ENCODE measurements at places on chromosomes 5 and 9.

GRCh38 chr5:138700581-138701362 lies 52.5 kb upstream of the CTNNA1 start:
- no peak for DNase-seq

DNA sequence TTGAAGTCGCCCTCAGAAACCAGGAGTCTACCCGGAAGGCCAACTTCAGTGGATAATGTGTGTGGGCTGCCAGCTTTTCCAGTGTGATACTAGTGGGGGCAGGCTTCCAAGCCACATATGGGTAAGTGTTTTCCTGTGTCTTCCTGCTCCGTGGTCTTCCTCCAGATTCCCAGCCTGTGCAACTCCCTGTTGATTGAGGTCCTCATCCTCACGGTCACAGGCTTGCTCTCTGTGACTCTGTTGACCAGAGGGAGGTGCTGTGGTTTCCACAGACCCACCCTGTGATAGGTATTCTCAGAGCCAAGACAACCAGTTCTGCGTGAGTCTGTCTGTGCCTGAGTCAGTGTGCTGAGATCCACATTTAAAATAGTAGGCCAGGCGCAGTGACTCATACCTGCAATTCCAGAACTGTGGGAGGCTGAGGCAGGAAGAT lies 388.0 kb upstream of the IRX2 start:
- no peak for DNase-seq

GRCh38 chr5:67301285-67301903 lies 104.8 kb upstream of the CD180 start:
- no peak for DNase-seq

- DNase-seq = no peak
These were observed 116.7 kb upstream of the NEK6 start for GRCh38 chr9:124140941-124141568.

GRCh38 chr5:103424026-103424425 lies 138.6 kb downstream of the NUDT12 start:
- DNase-seq = no peak

DNA sequence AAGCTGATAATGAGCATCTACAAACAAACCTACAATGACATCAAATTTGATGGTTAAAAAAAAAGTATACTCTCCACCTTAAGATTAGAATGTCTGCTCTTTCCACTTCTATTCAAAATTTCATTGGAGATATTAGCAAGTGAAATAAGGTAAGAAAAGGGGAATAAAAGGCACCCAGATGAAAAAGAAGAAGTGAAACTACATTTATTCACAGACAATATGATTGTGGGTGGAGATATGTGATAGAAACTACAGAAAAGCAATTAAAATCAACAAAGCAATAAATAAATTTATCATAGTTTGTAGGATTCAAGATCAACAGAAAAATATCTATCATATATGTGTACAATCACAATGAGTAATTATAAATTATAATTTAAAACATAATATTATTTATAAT lies 395.1 kb upstream of the CCNH start:
- DNase-seq = no peak

DNA sequence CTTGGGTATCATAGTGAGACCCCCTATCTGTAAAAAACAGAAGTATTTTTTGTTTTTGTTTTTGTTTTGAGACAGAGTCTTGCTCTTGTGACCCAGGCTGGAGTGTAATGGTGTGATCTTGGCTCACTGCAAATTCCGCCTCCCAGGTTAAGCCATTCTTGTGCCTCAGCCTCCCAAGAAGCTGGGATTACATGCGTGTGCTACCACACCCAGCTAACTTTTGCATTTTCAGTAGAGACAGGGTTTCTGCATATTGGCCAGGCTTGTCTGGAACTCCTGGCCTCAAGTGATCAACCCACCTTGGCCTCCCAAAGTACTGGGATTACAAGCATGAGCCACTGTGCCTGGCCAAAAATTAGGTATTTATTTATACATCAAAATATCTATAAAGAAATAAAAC lies 10.2 kb upstream of the CCDC171 start:
- DNase-seq = no peak

DNA sequence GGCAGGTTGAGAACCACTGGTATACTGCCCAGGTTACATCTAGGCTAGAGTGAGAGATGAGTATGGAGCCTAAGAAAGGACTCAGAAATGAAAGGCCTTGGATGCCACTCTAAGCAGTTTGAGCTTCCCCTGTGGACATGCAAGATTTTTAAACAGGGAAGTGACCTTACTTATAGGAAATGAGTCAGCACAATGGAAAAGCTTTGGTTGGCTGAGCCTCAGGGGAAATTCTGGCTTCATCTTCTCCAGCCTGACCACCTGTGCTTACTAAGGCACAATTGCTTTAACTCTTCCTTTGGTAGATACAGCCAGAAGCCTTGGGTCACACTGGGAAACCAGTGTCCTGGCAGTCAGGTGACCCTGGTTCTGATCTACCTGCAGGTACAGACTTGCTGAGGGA lies 380.2 kb upstream of the ZNF462 start:
- no peak for DNase-seq

- peak; percentile 16 for DNase-seq
These were observed at the start of gene FAM169A for GRCh38 chr5:74865804-74866595. Gene FAM169A (minus strand): TSS chr5:74866387. CDS start chr5:74841676, 24,711 bp downstream.

GRCh38 chr5:142074006-142074405 lies 34.6 kb upstream of the NDFIP1 start:
- DNase-seq = no peak

- DNase-seq = no peak
These were observed 713.4 kb downstream of the CDH18 start for GRCh38 chr5:19274578-19274977.

GRCh38 chr9:29203244-29203930 lies 1630.1 kb upstream of the C9orf72 start:
- DNase-seq = no peak

- DNase-seq = no peak
These were observed 73.5 kb upstream of the ANKRD55 start for GRCh38 chr5:56306433-56307150.

GRCh38 chr5:107812570-107813141 lies 141.9 kb upstream of the EFNA5 start:
- no peak for DNase-seq

GRCh38 chr5:168683247-168683926 lies 104.2 kb upstream of the PANK3 start:
- no peak for DNase-seq

DNA sequence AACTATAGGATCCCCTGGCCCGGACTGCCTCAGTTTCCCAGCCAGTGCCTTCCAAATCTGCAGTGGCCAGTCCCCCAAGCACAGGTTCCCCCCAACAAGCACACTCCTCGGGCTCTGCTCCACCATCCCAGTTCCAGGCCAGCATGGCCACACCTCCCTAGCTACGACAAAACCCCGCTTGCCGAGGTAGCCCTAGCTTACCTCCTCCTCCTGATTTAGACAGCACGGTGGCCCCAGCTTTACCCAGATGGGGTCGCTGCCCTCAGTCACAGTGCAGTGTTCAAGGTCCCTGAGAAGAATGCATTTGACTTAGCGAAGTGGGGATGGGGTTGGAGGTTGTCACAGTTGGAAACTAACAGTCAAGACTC lies 40.8 kb upstream of the GARNL3 start:
- DNase-seq = no peak

DNA sequence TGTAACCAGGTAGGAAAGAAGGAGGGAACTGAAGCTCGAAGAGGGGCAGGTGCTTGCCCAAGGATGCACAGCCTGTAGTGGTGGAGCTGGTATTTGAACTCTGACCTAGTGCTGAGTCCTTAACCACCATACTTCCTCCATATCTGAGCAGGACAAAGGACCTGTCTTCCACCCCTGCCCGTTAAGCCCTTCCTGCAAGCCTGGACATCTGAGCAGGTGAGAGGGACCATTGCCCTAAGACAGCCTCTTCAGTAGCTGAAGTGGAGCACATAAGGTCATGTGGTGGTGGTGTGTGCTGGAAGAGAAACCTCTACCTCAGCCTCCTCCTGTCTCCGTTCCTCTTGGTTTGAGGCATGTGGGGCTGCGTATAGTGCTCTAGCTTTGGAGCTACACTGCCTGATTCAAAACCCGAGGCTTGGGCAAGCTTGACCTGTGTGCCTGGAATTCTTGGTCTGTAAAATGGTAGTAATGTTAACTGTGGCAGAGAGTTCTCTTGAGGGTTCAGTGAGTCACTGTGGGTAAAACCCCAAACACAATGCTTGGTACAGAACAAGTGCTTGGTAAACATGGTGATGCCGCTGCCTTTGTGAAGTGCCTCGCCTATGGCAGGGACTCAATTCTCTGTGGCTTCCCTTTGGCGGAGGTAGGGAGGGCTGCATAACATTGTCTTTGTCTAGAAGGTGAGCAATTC lies 7.4 kb downstream of the GALNT10 start:
- DNase-seq = peak; percentile 45

GRCh38 chr5:156482818-156483217 lies 155.9 kb downstream of the SGCD start:
- no peak for DNase-seq

DNA sequence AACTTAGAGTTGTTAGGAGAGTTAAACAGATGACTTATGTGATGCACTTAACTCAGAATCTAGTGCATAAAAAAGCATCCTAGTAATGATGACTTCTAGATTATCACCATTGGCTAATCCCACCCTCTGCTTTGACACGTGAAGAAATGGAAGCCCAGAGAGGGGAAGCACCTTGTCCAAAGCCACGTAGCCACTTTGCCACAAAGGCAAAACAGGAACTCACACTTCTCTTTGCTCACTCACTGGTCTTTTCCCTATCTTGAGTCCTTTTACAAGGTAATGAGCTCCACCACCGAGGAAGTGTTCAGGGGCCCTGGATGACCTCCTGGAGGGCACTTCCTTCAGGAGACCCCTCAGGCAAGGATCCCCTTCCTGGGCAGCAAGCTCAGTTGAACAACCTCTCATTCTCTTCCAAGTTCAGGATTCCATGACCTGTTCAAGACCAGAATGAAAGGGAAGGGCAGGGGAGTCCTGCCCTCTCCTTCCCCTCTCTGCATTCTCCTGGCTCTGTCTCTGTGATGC lies 89.7 kb downstream of the HRH2 start:
- no peak for DNase-seq

DNA sequence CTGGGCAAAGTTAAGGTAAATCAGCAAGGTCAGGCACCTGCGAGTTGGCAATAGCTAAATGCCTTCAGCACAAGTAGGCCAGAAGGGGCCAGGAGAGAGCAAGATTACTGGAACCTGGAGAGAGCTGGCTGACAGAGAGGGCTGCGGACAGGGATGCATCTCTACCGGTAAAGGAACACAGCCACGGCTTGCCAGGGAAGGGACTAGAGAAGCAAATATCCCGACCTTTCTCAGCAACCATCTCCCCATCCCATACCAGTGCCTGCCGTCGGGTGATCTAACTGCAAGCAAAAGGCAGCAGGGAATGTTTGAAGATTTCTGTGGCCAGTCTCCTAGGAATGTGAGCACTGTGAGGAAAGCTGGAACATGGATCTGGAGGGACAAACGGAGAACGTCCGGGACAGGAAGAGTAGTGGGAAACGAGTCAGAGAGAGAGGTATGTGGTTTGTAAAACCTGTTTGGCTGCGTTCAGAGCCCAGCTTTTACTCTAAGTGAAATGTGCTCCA lies 15.9 kb upstream of the ABLIM3 start:
- no peak for DNase-seq

DNA sequence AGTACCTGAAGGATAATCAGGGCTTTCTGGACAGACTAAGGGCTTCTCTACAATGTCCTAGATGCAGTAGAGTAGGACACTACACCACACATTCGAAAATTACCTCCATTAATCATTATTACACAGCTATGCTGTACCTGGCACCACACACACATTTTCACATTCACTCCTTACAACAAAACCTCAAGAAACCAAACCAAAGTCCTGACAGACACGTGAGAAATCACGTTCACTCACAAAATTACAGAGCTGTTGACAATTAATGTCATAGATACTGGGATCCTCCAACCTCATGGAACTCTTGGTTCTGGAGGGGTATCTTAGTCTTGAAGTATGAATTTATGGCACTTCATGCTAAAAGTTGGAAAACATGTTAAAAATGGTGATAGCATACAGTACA lies 16.3 kb downstream of the UBQLN1 start:
- DNase-seq = no peak

- no peak for DNase-seq
These were observed 3.9 kb downstream of the SLC35A4 start for GRCh38 chr5:140568443-140569063.

DNA sequence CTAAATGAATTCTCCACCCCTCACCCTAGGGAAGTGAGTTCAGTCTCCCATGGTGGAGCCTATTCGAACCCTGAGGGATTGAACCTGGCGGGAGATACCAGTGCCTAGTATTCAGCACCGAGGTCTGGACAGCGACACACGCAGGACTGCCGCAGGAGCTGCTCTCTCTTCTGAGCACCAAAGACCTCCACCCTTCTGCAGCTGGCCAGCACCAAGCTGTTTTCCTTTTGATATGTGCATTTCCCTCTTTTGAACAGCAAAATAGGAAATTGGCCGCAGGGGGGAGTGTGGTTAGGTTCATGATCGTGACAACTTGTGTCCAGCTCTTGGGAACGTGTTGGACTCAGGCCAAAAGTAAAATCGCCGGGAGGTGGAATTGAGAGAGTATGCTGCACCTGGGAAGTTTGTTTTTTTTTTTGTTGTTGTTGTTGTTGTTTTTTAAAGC lies 1.2 kb upstream of the PCSK1 start:
- peak; percentile 2 for DNase-seq

- DNase-seq = no peak
These were observed 31.7 kb downstream of the ZDHHC11 start for GRCh38 chr5:819078-819477.

DNA sequence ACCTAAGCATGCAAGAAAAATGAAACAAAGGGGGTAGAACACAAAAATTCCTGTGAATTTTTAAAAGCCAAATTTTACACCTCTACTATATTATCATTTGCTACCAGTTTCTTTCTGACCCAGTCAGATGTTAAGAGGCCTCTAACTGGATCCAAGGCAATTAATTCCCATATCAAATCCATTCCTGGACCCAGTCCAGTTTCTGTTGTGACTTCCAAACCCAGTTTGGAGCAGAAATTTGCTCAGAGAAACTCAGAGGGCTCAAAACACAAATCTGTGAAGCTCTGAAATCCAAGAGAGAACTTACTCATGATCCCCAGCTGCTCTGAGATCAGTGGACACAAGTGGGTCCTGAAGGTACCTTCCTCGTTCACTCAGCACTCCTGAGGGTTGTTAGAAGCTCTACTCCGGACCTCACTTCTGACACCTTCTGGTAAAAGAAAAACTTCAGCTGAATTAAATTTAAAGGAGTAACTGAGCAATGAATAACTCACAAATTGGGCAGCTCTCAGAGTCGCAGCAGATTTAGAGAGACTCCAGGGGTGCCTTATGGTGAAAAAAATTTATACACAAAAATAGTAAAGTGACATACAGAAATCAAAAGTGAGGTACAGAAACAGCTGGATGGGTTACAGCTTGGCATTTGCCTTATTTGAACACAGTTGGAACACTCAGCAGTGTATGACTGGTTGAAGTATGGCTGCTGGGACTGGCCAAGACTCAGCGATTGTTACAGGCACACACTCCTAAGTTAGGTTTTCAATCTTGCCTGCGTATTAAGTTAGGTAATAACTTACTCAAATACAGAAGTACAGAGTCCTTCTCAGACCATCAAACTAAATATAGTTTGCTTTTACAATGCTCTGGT lies 32.4 kb downstream of the INSL4 start:
- DNase-seq = no peak

GRCh38 chr5:151784141-151784540 lies 12.4 kb downstream of the G3BP1 start:
- DNase-seq = no peak

- no peak for DNase-seq
These were observed 32.8 kb upstream of the CPEB4 start for GRCh38 chr5:173855162-173855994.

GRCh38 chr5:169067751-169068173 lies 233.2 kb downstream of the SLIT3 start:
- DNase-seq = no peak

- no peak for DNase-seq
These were observed 312.1 kb downstream of the TMEM232 start for GRCh38 chr5:110414360-110414759.
